ENCODE measurements at places on chromosomes 6 and 20.

DNA sequence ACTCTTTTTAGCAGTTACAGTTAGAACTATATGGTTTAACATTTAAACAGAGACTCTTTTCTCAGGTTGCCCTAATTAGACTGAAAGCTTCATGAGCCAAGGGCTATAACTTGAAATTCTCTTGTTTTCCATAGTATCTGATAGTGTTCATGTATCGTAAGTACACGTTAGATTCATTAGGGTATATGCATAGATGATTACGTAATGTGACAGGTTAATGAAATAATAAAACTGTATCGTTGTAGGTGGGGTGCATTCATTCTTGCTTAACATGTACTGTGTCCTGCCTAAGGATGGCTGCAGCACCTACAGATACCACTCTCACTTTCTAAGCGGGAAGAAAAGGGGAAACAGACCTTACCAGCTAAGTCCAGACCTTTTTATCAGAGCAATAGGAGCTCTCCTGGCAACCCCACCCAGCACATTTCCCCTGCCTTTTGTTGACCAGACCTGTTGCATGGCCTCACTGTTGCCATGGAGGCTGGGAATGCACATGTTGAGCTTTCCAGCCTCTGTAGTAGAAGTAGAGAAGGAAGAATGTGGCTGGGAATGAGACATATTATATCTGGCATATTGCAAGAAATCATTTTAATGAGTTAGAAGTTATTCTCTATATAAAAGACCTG, 83.0 kb downstream of the MAP3K4 start:
- no peak for DNase-seq

- no peak for DNase-seq
Observed at GRCh38 chr20:40293740-40294139, 395.3 kb downstream of the MAFB start.

DNA sequence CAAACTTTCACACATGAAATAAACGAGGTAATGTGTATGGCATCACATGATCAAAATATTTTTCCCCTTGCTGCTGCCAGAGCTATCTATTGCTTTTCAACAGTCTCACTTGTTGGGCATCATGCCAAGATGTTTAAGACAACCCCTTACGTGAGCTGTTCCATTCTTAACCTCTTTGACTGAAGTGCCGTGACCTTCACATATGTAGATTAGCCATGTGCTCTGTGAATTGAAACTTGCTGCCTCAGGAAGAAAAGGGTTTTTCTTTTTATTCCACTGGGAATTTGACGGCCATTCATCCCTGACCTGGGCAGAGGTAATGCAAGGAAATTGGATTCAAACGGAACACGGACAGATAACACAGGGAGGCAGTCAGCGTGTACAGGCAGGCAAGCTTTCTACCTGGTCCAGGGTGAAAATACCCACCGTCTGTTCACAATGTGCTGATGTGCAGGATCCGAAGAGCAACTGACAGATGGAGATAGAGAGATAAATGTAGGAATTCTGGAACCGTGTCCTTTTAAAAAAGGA, 14.2 kb downstream of the ARID1B start:
- DNase-seq, result peak; percentile 52

DNA sequence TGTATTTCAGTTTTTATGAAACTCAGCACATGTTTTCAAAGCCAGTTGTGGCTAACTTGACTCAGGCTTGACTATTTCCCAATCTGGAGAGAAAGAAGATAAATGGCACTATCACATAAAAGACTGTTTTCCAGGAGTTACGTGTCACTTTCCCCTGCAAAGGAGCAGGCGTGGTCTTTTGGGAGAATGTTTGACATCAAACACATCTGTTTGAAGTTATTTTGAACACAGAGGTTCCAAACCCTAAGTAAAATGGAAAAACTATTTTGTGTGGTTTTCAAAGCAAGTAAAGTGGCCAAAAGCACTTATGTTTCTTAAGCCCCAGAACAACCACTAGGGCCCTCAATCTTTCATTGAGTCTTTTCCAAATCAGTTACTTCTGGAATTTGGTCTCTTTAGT, 89.7 kb downstream of the FOXF2 start:
- DNase-seq, result no peak

- DNase-seq, result no peak
Observed at GRCh38 chr6:119961450-119961849, 611.9 kb upstream of the MAN1A1 start.

DNA sequence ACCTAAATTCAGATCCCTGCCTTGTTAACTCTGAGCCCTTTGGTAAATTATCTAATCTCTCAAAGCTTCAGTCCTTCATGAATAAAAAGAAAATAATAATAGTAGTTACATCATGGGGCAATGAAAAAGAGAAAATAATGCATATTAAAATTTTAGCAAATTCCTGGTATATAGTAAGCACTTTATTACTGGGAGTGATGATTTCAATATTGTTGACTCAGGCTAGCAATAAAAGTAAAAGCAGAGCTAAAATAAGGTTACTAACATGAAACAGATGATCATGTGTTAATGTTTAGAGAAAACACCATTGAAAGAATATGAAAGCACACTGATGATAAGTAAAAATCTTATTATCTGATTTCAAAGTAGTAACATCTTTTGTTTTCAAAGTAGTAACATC, 13.6 kb downstream of the GINS1 start:
- no peak for DNase-seq

DNA sequence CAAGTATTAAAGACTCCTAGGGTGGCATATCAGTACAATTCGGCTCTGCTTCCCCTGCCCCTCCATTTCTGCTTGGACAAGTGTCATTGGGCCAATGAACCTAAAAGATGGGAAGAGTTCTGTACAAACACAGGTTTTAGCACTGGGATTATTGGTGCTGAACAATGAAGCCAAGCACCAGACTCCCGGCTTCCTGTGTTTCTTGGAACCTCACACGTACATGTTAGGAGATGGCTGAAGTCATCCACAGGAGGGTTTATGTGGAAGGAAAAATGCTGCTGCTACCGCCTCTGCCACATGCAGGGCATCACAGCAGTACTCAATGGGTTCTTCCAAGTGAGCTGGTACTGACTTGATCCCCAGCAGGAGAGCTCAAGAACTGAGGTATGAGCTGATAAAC, 49.7 kb downstream of the TNFRSF21 start:
- no peak for DNase-seq

- DNase-seq, result no peak
Observed at GRCh38 chr6:148239215-148239614, 103.4 kb upstream of the SASH1 start.

DNA sequence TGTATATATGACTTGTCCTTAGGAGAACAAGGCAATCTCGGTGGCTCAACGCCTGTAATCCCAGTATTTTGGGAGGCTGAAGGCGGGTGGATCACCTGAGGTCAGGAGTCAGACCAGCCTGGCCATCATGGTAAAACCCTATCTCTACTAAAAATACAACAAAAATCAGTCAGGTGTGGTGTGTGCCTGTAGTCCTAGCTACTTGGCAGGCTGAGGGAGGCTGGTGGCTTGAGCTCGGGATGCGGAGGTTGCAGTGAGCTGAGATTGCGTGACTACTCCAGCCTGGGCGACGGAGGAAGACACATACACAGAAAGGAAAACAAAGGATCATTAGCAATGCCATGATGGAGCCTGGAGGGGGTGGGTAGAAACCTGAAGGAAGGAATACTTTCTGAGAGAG, 166.6 kb upstream of the RREB1 start:
- no peak for DNase-seq

DNA sequence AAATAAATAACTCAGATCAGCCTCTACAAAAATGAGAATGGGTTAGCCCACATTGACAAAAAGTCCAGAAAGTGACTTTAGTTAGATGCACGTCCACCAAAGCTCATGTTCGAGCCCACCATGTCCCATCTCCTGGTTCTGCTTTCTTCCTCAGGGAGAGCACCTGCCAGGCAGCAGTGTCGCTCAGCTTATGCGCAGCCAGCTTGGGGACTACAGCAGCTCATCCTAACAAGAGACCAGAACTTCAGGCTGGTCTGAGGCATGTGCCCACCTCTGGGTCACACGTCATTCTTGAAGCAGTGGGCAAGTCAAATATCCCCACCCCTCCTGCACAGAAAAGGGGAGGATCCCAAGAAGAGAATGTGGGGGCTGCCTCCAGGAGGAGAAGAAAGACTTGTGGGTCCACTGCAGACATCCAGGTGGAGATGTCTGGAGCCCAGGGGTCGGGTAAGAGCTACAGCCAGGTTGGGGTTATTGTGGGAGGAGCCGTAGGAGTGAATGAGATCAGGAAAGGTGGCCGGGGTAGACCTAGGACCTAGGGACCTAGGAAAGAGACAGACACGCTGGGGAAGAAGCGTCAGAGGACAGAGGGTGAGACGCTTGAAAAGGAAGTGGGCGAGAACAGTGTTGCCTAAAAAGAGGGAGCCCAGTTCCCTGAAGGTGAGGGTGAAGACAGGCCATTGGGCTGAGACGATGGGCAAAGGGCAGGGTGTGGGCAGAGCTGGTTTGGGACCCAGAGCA, 52.5 kb downstream of the SSR1 start:
- DNase-seq, result no peak

DNA sequence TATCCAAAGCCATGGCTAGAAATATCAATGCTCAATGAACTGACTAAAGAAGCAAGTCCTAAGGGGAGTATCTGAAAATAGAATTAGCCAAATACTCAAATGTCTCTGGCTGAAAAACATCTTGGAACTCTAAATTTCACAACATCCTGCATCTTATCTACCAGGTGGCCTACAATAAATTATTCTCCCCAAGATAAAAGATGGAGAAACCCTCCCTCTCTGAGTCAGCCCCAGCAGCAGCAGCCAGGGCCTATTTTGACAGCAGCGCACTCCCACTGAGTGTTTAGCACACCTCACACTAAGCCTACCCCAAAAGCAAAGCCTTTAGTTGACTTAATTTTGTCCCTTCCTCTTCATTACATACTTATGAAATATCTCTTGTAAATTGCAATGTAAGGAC, 5.9 kb downstream of the CALHM6 start:
- DNase-seq, result no peak

- DNase-seq, result no peak
Observed at GRCh38 chr6:114430534-114431124, 87.8 kb upstream of the HS3ST5 start.

DNA sequence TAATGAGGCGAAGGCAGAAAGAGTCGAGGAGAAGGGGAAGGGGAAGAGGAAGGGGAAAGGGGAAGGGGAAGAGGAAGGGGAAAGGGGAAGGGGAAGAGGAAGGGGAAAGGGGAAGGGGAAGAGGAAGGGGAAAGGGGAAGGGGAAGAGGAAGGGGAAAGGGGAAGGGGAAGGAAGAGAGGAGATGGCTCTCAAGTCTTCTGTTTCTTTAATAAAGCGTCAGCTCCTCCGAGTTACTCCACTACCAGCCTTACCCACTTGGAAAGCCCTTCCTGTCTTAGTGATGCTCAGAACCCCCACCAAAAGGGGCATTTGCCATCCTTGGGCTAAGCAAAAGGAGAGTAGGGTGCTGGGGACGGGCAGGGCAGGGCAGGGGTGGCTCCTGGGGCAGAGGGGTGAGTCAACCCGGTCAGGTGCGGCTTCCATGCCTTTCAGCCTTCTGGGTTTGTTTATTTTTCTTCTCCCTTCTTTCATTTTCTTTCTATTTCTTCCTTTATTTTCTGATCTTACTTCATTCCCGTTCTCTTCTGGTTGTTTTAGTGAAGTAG, 476 bp upstream of the CLIC5 start:
- no peak for DNase-seq

GRCh38 chr6:139144490-139145085, 9.7 kb downstream of the HECA start:
- no peak for DNase-seq

DNA sequence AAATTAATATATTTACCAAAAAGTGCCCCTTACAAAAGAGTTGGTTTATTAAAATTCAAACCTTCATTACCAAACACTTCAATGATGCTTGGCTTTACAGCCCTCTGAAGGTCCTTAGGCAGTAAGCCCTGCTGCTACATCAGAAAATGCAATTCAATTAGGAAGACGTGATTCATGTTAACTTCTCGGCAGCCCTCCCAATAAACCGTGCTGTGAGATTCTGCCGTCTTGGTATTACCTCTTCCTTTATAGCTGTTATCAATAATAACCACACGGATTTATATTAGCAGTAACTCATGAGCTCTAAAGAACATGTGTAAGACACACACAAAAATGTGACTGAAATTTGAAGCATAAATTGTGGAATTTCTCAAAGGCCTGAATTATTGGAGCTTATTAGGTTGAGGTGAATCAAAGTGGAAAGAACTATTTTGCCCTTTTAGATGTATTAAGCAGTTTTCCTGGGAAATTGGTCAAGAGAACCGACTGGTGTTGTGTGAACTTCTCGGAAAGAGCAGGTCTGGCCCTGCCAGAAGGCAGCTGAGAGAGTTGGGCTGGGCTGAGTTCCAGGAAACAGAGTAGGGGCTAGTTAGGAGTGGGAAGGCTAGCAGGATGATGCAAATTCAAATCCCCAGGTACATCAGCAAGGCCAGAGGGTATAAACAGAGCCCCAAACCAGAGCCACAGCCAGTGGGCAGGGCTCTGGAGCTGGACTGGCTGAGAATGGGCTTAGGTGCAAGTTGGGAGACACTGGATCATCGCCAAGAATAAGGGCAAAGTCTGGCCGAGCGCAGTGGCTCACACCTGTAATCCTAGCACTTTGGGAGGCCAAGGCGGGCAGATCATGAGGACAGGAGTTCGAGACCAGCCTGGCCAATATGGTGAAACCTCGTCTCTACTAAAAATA, 33.1 kb downstream of the FGD2 start:
- DNase-seq, result no peak

GRCh38 chr6:39568896-39569295, 156.3 kb downstream of the KIF6 start:
- peak; percentile 33 for DNase-seq

DNA sequence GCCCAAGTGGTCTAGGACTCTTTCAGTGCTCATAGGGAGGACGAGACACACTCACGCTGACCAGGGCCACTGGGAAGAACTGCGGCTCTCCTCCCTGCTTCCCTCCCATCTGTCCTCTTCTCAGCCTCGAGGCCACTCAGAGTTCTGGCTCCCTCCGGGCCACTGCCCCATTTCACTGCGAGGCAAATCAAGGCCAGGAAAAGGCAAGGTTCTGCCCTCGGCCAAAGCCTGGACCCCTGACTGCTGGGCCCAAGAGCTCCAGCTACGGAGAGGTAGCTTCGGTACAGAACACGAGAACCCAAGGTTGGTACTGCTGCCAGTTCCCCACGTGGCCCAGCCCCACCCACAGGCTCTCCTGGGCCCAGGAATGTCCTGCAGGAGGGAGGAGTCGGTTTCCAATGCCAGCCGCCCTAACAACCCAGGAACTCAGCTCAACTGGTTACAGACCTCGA, 14.7 kb downstream of the PI16 start:
- no peak for DNase-seq

GRCh38 chr6:12280902-12281301, 9.3 kb upstream of the EDN1 start:
- no peak for DNase-seq

- no peak for DNase-seq
Observed at GRCh38 chr20:33963751-33964150, 30.0 kb upstream of the RALY start.

DNA sequence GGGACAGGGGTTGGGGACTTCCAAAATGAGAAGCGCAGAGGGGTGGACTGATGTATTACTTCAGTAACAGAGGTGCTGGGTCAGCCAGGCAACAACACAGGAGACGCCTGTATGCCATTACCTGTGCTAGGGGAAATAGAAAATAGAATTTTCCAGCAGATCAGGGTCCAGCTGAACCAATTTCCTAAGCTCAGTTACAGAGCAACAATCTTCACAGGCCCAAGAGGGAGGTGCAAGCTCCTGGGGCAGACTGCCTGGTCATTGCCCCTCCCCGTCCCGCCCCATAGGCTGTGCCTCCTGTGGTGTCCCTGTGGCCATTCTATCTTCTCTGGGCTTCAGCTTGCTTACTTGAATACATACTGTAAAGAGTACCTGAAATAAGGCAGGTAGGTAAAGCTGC, 3.7 kb downstream of the KCNK5 start:
- DNase-seq, result no peak
